Stimulated activated CD4-positive, alpha-beta T cell treated with anti-CD3 and anti-CD28 coated beads, Interleukin-15, amount 100 ng/mL, for 48 hours (primary cell): ENCODE measurements at places on chromosomes 7 and 10.

GRCh38 chr7:74299401-74299800 lies 10.2 kb downstream of the CLIP2 start:
- DNase-seq = no peak

DNA sequence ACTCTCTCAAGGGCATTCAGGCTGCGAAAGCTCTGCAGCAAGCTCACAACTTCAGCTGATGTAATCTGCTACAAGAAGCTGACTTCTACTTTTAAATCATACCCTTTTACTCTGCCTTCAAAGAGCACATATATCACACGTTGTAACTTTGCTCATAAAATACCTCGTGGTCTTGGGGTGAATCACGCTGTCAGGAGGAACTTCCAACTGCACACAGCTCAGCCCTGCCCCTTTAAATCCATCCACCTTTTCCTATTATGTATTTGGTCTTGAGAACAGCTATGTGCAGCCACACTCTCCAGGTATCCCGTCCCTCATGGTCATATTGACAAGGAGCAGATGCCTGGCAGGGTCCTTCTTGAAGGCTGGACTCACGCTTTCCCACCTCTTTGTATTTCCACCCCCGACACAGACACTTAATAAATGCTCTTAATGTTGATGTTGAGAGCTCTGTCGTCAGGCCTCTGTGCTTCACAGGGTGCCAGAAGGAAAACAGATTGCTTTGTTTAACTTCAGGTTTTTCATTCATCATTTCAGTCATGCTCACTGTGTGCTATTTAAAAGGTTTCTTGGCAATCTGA lies 47.6 kb downstream of the ICA1 start:
- DNase-seq = no peak

DNA sequence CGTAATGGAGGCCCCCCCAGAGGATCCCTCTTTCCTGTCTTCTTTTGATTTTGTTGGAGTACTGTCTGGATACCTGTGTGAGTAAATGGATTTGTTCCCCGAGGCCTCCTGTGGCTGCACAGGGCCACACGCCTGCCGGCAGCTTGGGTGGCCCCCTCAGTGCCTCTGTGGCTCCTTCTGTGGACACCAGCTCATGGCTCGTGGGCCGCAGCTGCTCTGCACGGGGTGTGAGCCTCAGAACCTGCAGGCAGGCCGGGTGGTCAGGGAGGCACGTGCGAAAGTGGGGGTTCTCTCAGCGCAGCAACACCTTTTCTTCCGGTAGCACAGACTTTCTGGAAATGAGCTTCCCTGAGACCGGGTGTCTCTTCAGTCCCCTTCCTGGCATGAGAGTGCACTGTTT lies 70.3 kb downstream of the WDR37 start:
- DNase-seq = no peak

DNA sequence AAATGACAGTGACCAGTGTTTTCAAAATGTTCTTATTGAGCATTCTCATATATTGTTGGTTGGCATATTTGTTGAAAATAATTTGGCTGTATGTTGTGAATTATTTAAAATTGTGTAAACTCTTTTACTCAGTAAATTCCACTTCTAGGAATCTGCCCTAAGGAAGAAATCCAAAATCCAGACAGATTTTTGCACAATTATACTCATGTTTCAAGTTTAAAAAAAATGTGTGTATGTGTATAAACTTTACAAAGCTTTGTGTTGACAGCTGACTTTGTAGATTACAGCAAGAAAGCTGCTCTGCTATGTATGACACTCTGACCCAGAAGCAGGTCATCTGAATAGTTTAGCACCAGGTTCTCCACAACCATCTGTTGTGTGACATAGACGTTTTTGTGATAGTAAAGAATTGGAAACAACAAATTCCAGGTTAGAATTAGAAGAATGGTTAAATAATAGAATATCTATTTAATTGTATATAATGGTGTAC lies 21.6 kb downstream of the KIFBP start:
- no peak for DNase-seq

- no peak for DNase-seq
Observed at GRCh38 chr7:5183899-5184298, 6.1 kb upstream of the WIPI2 start.
